ENCODE measurements at places on chromosomes 2 and 18.

DNA sequence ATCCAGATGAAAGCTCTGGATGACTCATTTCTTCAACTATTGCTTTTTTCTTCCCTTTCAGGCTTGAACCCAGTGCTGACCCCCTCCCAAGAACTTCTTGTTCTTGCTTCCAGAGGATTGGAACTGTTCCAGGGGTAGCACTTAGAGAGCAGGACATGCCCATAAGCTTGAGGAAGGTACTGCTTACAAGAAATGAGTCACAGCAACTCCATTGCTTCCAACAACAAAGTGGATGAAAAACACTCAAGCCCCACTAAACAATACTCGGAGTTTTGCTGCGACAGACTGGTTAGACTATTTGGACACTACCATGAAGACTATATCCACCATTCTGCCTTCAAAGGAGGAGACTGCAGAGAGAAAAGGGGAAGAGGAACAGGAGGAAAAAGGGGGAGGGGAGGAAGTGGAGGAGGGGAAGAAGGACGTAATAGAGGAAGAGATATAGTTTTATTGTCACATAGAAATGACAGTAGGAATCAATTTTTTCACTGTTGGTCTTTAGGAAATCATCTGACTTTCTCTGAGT, 1.6 kb upstream of the EPC2 start:
- DNase-seq, result no peak

- no peak for DNase-seq
Observed at GRCh38 chr2:74741629-74742028, 87.6 kb downstream of the SEMA4F start.

DNA sequence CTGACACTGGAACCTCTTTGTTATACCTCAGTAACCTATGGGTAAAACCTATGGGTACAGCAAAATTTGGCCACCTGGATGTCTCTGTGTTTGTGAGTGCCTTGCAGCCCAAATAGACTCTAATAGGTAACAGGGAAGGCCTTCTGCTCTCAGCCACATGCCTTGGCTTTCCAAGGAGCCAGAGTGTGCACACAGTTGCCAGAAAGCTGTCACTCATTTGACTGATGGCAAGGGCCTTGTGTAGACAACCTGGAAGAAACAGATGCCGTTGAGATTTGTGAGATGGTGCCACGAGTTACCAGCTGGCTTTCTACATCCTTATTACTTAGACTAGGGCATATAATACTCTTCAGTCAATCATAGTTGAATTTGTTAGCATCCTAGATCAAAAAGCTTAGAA, 90.1 kb upstream of the RAB12 start:
- DNase-seq, result no peak

- no peak for DNase-seq
Observed at GRCh38 chr2:235901243-235901642, 266.9 kb downstream of the GBX2 start.

GRCh38 chr2:25964891-25965290, 17.4 kb downstream of the KIF3C start:
- no peak for DNase-seq

- DNase-seq, result peak; percentile 67
Observed at GRCh38 chr2:55618275-55619055, 1.0 kb upstream of the PPP4R3B start.

GRCh38 chr18:55322178-55322735, 265.7 kb downstream of the TCF4 start:
- DNase-seq, result peak; percentile 85

- DNase-seq, result no peak
Observed at GRCh38 chr2:100281521-100282438, 40.5 kb downstream of the LONRF2 start.

DNA sequence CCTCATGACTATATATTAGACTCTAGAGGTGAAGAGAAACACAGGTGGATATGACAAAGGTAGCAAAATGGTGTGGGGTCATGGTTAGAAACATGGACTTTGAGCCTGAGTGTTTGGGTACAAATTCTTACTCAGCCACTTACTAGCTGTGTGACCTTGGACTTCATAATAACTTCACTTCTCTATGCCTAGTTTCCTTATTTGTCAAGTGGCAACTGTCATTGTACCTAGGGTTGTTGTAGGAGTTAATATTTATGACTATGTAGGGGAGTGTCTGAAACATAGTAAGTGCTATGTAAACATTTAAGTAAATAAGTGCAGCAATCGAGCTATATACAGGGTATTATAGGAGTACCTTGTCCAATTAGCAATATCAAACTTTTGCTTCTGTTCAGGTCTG, 49.7 kb upstream of the RAPH1 start:
- DNase-seq, result no peak
